Thyroid gland (tissue), 4 donors: ENCODE measurements at places on chromosomes 2 and 18. TPM values are rescaled to one million over a fixed set of nuclear protein-coding genes. Genes with fewer than 3 reads are reported as not detected.

Gene POTEC
- 0.11 TPM for total RNA-seq

Gene GAREM2
- total RNA-seq: 1.2 TPM

Gene SFTPB
- 24.8 TPM for total RNA-seq

Gene FAM237A
- not detected for total RNA-seq

Gene CLIP4
- total RNA-seq: 148 TPM

DNA sequence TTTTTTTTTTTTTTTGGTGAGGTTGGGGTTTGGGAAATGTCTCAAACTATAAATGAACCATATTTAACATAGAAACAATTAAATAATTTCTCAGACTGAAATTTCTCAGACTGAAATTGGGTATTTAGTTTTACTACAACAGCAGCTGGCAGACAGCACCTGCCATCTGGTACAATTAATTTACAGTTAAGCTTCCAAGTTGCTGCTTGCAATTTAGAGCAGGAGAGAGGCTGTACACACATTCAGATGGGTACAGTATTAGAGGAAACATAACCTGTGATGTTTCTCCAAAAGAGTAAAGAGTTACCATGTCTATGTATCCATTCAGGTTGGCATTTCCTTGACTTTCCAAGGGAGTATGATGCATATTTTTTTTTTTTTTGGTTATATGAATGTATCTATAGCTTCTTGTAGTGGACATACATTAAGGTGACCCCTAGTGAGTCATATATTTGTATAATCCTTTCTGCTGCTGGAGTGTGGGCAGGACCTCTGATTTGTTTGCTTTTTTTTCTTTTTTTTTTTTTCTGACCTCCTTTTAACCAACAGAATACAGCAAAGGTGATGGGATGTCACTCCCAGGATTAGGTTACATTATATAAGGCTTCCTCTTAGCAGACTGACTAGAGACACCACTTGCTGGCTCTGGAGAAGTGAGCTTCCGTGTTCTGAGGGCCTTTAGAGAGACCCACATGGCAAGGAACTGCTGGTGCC lies 201.7 kb downstream of the PTH2R start:
- DNase-seq: no peak

DNA sequence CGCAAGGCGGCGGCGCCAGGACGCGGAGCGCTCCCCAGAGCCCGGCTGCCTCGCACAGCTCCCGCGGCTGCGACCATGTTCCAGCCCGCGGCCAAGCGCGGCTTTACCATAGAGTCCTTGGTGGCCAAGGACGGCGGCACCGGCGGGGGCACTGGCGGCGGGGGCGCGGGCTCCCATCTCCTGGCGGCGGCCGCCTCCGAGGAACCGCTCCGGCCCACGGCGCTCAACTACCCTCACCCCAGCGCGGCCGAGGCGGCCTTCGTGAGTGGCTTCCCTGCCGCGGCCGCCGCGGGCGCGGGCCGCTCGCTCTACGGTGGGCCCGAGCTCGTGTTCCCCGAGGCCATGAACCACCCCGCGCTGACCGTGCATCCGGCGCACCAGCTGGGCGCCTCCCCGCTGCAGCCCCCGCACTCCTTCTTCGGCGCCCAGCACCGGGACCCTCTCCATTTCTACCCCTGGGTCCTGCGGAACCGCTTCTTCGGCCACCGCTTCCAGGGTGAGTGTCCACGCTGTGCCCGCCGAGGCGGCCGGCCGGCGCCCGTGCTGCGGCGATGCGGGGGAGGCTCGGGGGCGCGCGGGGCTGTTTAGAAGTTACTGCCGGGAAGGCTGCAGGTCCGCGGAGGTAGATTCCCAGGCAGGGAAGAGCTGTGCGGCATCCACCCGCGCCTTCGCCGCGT lies 696 bp downstream of the EMX1 start:
- DNase-seq: no peak

- peak; percentile 71 for DNase-seq
These were observed 122.8 kb downstream of the LYPD1 start for GRCh38 chr2:132547090-132547687.

- DNase-seq: no peak
These were observed 66.5 kb downstream of the AGAP1 start for GRCh38 chr2:235560345-235560744.

- no peak for DNase-seq
These were observed 80.5 kb upstream of the ITPRID2 start for GRCh38 chr2:181810823-181811695.

DNA sequence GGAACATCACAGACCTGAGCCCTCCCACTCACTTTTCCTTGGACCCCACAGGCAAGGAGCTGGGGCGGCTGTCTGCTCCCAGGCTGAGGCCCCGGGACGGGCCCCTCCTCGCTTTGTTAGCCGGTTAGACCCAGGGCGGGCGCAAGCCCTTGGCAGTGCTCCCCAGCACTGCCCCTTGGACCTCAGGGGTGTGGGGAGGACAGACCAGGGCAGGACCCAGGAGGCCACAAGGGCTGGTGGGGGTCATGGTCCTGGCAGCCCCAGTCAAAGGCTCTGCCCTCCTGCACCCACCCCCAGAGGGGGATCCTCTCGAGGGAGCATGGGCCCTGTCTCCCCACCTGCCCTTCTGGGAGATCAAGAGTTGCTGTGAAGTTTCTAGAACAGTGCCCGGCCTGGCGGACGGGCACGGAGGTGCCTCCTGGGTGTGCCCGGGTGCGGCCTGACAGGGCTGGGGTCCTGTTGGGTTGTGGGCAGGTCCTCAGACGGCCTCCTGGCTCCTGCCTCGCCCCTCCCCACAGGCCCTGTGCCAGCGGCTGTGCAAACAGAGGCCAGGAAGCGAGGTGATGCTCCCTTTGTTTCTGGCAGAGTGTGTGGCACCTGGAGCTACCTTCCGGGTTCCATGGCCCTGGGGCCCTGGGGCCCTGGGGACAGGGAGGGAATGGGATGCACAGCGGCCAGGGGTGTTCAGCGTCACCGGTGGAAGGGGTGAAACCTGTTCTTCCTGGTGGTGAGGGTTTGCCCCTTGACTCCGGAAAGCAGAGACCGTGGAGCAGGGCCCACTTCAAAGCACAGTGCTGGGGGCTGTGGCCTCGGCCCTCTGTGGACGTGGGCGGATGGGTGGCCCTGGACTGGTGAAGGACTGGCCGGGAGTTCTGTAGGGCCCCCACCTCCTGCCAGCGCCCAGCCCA lies 2.9 kb upstream of the GAL3ST2 start:
- no peak for DNase-seq

DNA sequence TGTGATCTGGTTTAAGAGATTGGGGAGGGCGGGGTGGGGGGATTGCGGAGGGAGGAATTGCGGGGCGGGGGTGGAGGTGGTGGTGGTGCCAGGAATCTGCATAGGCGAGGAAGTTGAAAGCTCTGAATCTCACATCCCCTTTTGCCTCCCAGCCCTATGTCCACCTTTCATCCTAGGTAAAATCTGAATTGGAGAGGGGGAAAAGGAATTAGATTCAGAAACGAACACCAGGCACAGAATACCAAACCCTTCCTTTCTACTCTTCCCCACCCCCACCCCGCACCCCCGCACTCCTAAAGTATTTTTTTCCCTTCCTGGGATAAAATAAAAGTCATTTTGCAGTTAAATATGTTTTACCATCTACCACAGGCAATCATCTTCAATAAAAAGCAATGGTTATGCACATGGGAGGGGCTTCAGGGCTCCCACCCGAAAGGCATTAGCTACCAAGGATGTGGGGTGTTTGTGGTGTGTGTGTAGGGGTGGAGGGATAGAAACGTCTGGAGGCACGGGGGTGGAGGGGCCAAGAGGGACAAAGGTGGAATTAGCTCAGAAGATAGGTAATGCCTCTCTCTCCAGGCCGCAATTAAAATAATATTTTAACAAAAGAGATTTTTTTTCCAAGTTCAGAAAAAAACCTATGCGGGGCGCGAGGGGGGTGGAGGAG lies 1.8 kb downstream of the IGFBP5 start:
- no peak for DNase-seq

DNA sequence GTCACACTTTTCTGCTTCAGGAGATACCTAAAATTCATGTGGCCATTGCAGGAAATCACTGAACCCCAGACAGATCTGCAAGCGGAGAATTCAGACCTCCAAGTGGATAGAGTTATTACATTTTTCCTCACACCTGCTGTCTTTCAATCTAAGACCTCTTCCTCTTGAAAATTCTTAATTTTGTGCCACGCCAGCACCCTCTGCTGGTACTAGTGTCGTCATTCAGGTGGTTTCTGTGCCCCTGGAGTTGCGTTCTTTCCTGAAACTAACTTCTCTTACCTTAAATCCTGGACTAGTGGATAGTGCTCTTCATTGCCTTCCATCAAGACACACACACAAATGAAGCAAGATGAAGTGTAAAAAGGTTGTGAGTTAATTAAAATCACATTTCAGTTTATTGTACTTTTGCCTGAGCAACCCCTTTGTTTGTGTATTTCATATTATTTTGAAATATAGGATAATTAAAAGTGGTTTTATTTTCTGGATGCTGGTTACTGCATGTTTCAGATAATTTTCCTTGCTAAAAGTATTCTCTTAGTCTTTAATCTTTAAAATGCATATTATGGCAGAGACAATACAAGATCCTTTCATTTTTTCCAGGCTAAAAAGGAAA lies 1.6 kb upstream of the DNER start:
- no peak for DNase-seq

DNA sequence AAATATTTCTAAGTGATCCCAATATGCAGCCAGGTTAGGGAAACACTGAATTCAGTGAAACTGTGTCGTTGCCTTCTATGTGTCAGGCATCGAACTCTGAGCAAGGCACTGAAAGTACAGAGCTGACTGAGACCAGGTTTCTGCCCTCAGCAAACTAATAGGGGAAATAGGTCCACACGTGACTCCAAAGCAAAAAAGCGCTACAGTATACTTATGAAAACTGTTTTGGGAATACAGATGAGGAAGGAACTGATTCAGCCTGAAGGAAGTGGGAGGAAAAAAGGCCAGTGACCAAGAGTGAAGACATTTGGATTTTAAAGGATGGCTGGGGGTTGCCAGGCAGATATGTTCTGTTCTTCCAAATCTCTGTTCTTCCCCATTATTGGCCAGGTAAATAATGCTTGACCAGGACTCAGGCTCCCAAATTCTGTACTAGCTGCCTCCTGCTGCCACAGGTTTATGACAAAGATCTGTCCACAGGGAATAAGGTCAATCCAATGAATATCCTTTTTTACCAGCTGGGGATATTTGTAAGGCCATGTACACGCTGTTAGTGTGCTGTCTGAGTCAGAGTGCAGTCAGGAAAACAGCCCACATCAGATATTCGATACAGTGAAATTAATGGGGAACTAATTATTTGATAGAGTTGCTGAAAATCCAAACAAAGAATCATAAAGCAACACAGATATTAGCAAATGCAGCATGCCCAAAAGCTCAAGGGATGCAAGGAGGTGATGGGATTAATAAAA lies 24.5 kb upstream of the INPP4A start:
- DNase-seq: no peak

- DNase-seq: peak; percentile 45
These were observed 9.5 kb downstream of the USP40 start for GRCh38 chr2:233556881-233557736.
